Muscle of arm (tissue), 14 donors: ENCODE measurements at places on chromosomes 4 and X.

- no peak for DNase-seq
These were observed 118.4 kb upstream of the LNX1 start for GRCh38 chr4:53709693-53710092.

GRCh38 chr4:183129125-183129524 is 30.1 kb downstream of the WWC2 start:
- no peak for DNase-seq

GRCh38 chrX:13377550-13377934 is 57.7 kb upstream of the ATXN3L start:
- peak; percentile 72 for DNase-seq

- DNase-seq, result no peak
These were observed 37.9 kb downstream of the COMMD8 start for GRCh38 chr4:47425628-47426027.

GRCh38 chr4:87087015-87087414 is 133.4 kb downstream of the KLHL8 start:
- DNase-seq, result no peak

GRCh38 chr4:73224886-73225285 is 33.7 kb downstream of the ANKRD17 start:
- DNase-seq, result no peak

DNA sequence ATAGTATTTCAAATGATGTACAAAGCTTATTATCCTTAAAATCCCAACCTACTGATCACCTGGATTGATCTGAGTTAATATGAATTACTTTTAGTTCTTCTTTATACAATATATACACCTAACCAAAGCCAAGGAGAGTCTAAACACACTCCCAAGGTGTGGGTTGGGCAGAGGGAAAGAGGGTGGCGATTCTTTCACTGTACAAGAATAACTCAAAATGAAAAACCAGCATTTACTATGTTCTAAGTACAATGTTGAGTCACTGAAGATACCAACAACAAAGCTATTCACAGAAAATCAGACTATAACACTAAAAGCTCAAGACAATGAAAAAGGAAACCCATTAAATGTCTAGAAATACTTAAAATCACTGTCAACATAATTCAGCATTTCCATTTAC is 46.6 kb downstream of the ANKRD17 start:
- no peak for DNase-seq

GRCh38 chrX:120660637-120661036 is 30.8 kb upstream of the C1GALT1C1 start:
- DNase-seq, result no peak

DNA sequence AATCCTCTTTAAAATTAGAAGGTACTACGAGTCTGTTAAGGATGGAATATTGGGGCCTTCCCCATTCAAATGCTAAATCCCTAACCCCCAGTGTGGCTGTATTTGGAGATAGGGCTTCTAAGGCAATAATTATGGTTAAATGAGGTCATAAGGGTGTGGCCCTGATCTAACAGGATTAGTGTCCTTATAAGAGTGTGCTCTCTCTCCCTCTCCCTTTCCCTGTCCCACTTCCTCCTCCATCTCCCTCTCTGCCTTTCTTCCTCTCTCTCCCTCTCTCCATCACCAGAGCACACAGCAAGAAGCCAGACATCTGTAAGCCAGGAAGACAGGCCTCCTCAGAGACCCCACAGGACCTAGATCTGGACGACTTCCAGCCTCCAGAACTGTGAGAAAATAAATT is 116.9 kb downstream of the COL25A1 start:
- no peak for DNase-seq

- no peak for DNase-seq
These were observed 6.7 kb downstream of the RPS4X start for GRCh38 chrX:72270316-72270866.

DNA sequence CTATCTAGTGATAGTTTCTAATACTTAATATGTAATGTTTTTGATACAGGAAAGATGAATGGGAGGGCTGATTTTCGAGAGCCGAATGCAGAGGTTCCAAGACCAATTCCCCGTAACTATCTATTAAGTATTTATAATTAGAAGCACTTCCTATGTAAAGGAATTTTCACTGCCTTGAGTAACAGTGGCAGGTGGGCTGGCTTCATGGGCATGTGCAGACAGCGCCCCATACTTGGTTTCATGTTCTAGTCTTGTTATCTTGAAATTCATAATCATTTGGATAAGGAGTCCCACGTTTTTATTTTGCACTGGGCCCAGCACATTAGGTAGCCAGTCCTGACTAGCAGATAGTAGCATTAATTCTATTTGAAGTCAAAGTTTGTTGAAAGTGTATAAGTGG is 1.7 kb downstream of the OCIAD1 start:
- DNase-seq, result no peak

- no peak for DNase-seq
These were observed 439.0 kb downstream of the GPM6A start for GRCh38 chr4:175373031-175373430.

GRCh38 chr4:99090481-99091215 is 2.1 kb upstream of the ADH5 start:
- peak; percentile 76 for DNase-seq

DNA sequence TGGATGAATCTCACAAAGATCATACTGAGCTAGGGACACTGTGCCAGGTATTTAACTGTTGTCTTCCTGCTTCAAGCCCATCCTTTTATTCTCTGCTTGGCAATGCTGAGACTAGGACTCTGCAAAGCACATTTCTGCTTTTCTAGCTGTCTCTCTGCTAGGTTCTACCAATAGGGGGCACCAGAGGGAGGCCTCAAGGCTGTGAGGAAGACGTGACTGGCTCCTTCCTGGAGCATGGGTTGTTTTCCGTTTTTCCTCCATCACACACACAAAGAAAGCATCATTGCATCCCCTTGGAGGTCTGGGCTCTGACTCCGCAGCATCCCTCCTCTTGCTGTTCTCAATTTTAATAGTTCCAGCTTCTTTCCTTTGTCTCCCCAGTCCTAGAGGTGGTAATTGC is 10.9 kb upstream of the DCTD start:
- no peak for DNase-seq

- DNase-seq, result no peak
These were observed 114.8 kb downstream of the FANCB start for GRCh38 chrX:14758029-14758491.

DNA sequence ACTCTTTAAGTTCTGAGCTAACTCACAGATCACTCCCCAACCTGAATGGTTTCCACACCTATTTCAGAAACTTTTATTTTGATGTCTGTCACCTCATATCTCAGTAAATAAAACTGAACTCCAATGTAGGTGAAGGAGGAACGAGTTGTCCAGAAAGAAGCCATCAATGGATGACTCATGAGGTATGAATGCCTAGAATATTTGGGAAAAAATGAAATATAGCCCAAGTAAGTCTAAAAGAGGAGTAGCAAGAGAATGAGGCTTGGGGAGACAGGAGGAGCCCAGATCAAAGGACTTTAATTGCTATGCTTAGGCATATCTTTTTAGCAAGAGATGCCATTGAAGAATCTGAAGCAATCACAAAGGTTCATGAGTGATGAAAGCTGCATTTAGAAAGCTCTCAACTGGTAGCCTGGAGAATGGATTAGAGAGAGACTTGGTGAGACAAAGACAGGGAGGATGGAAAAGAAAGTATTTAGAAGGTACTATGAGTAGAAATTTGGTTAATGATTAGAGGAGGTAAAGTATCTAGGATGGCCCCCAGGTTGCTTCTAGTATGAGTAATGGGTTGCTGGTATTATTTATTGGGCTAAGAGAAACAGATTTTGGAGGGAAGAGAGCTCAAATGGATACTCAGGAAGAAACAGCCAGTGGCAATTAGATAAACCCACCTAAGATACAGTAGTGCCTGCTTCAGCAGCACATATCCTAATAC is 39.4 kb downstream of the NOCT start:
- no peak for DNase-seq

DNA sequence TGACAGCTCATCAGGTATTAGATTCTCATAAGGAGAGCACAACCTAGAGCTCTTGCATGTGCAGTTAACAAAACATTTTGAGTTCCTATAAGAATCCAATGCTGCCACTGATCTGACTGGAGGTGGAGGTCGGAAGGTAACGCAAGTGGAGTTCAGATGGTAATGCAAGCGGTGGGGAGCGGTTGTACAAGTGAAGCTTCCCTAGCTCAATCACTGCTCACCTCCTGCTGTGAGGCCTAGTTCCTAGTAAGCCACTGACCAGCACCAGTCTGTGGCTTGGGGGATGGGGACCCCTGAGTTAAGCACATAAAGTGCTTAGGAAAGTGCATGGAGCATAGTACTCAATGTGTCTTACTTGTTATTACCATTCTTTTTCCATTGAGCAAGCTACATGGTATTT is 983.2 kb upstream of the IGFBP7 start:
- no peak for DNase-seq

GRCh38 chr4:26861434-26862186 is 969 bp downstream of the STIM2 start:
- DNase-seq, result peak; percentile 76

DNA sequence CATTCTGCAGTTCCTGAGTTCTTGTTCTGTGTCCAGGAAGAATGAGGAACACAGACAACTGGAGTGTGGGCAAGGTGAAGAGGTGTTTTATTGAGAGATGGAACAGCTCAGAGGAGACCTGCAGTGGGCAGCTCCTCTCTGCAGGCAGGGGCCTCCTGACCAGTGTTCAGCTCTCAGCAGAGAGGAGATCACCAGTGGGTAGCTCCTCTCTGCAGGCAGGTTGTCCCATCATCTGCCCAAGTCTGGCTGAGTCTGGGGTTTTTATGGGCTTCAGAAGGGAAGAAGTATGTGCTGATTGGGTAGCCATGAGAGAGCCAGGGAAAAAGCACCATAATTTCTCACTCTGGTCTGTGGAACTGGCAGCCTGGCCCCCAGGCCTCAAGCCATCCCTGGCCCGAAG is 56.0 kb upstream of the RASGEF1B start:
- no peak for DNase-seq

DNA sequence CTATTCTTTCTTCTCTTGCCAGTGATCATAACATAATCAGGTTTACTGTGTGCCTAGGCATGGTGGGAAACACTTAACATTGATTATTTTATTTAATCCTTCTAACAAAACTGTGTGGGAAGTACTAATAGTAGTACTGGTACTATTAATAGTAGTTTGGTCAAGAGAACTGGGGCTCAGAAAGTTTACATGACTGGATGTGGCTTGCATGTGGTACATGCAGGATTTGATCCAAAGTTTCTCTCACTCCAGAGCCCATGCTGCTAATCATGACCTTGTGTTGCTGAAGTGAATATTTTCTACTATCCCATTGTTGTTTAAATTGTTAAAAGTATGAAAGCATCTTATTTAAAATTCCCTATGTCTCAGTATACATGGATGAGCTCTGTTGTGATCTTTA is 78.4 kb downstream of the TMEM164 start:
- no peak for DNase-seq

GRCh38 chrX:132858018-132858417 is 100.4 kb downstream of the HS6ST2 start:
- DNase-seq, result no peak

GRCh38 chr4:8006471-8006870 is 66.8 kb upstream of the AFAP1 start:
- no peak for DNase-seq

GRCh38 chr4:87112063-87112462 is 108.4 kb downstream of the KLHL8 start:
- no peak for DNase-seq

DNA sequence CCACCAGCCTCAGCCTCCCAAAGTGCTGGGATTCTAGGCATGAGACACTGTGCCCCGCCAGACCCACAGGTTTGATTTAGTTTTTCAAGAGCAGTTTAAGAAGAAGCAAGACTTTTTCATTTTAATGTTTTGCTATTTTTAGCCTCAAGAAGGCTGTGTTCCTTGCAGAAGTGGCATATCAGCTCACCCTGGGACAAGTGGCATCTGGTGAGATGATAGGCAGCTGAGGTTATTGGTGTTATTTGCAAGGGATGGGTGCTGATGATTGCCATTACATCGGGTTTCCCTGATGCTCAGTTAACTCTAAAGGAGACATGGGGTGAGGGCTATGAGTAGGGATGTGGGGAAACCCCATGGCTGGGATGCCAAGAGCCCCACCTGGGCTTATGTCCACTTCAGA is 120.4 kb downstream of the MXRA5 start:
- DNase-seq, result no peak

- DNase-seq, result no peak
These were observed 33.2 kb downstream of the NPY2R start for GRCh38 chr4:155241664-155242063.

DNA sequence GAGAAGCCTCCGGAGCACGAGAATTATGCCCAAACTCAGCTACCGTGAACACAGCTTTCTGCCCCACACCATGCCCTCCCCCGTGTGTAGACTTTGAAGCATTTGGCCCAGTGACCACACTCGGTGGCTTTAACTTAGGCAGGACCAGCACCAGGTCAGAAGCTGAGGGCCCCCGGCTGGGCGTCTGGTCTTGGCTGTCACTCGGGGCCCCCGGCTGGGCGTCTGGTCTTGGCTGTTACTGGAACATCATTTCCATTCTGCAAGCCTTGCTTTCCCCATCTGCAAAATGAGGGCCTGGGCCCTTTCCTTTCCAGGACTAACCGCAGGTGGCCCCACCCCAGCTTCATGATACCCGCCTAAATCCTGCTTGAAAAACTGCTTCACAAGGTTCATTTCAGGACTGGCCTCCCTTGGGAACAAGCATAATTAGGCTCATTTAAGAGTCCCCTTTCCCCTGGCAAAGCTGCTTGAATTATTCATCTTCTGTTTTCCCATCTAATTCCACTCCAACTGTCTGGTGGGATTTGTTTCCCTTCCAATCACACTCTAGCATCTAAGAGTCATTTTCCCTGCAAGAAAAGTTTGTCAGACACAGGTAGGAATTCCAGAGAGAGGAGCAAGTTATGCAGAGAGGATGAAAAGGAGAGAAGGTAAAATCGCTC is 82.5 kb downstream of the WFS1 start:
- no peak for DNase-seq

DNA sequence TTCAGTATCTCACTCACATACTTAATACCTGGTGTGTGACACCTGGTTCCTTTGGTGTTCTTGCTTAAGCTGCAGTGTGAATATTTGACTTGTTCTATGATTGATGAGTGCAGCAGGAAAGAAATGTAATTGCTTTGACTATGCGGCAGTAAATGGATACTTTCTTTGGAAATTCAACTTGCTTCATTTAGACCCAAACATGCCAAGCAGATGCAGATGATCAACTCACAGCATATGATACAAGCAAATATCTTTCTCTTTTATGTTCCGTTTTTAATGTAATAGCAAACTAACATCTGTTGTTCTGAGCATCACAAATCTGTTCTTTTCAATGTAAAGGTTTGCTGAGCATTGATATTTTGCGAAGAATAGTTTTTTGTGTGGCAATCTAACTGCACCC is 549.5 kb downstream of the C4orf33 start:
- no peak for DNase-seq

DNA sequence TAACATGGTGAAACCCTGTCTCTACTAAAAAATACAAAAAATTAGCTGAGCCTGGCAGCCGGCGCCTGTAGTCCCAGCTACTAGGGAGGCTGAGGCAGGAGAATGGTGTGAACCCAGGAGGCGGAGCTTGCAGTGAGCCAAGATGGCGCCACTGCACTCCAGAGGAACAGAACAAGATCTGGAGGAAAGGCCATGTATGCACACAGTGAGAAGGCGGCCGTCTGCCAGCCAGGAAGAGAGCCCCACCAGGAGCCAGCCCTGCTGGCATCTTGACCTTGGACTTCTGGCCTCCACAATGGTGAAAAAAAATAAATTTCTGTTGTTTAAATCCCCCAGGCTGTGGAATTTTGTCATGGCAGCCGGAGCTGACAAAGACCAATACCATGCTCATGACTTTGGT is 28.2 kb upstream of the MSX1 start:
- no peak for DNase-seq
